GM06990 (cell line): ENCODE measurements at places on chromosomes 5 and 9.

GRCh38 chr9:29422438-29422837 lies 1849.2 kb upstream of the C9orf72 start:
- no peak for DNase-seq

GRCh38 chr9:76913467-76913866 lies 7.6 kb upstream of the PRUNE2 start:
- DNase-seq: no peak

- no peak for DNase-seq
Observed at GRCh38 chr5:144142824-144143162, 27.7 kb downstream of the YIPF5 start.

DNA sequence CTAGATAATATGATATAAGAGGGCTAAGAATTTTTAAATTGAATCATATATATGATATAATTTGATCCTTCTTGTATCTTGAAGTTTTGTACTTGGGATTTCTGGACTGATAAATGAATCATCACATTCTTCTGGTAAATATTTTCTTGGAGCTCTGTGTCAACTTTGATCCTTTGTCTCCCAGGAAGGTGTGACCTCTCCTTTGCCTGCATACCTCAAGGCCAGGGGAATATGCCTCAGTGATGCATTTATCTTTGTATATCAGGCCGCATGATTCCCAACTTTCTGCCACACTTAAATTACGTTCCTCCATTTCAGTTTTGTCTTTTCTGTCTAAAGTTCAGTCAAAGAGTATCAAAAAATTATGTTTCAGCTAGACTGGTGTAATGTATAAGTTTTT lies 101.2 kb downstream of the NLN start:
- no peak for DNase-seq

- no peak for DNase-seq
Observed at GRCh38 chr9:125202846-125203618, 2.7 kb downstream of the RABEPK start.

- no peak for DNase-seq
Observed at GRCh38 chr5:67209141-67209771, 12.7 kb upstream of the CD180 start.
